ENCODE measurements at places on chromosomes 3 and 15.

GRCh38 chr15:62637574-62637897, 405.0 kb upstream of the TPM1 start:
- DNase-seq: no peak

GRCh38 chr3:45803252-45803935, 7.1 kb upstream of the SLC6A20 start:
- no peak for DNase-seq

DNA sequence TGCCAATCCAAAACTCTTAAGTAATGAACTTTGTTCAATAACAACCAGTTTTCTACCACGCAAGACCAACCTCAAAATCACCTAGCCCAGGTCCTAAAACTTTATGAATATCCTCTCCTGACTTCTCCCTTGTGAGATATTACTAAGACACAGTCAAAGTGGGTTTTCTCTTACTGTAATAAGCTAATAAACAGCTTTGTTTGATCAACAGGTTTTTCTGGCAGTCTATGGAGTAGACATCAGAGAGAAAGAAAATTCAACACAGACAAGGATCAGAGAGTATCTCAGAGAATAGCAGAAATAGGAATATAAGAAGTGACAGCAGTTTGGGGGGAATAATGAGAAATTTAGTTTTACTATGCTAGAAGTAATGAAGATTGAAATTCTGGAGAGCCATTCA, 79.6 kb downstream of the NR2E3 start:
- DNase-seq: no peak

DNA sequence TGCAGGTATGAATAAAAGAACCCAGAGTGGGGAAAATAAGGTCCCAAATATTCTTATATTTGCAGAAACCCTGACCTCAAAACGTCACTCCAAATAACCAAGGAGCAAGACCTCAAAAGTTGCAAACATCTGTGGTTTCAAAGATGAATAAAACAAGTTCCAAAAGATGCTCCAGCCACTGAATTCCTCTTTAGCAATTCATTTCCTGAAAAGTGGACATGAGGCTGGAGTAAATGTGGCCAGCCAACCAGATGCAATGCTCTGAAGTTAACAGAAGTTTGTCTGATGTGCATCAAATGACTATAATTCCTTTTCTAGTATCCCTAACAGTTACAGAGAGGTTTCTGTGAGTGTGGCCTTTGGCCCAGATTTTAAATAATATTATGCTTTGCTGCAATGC, 71.2 kb upstream of the WNT5A start:
- no peak for DNase-seq

- DNase-seq: no peak
Observed at GRCh38 chr3:63863150-63864007, at the start of the genes ATXN7 and THOC7. TSS of gene ATXN7 (plus strand) at chr3:63863867. CDS start at chr3:63912599, 48,732 bp downstream. TSS of gene THOC7 (minus strand) at chr3:63863805. CDS start at chr3:63863790, 15 bp downstream.

GRCh38 chr15:62989366-62990055, 53.0 kb upstream of the TPM1 start:
- DNase-seq: no peak

DNA sequence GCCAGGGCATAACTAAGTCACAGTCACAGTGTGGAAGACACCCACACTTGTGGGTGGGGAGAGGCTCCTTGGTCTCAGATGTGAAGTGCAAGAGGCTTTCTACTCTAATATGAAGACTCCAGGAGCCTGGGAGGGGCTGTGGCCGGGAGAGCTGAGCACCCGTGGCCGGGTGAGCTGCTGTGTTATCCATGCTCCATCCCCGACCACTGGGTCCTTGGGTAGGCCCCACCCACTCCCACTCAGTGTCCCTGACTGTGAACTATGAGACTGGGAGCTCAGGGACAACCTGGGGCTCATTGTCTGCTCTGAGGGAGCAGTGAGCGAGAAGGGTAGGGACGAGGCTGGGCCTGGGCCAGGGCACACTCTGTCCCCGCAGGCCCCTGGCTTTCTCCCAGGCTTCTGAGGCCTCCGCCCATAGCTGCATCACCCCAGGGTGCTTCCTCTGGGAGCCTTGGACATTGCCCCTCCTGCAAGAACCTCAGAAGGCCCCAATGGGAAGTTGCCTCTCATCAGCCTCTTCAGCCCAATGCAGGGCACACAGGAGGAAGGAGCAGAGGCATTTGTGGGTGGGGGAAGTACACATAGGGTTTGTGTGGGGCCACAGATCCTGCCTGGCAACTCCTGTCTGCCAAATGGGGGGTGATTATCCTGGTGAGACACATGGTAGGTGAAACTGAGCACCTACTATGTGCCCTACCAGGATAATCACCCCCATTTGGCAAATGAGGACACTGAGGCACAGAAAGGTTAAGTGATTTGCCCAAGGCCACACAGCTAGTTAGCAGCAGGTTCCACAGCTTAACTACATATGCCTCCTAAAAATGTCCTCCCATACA, 2.4 kb downstream of the ANPEP start:
- DNase-seq: no peak

DNA sequence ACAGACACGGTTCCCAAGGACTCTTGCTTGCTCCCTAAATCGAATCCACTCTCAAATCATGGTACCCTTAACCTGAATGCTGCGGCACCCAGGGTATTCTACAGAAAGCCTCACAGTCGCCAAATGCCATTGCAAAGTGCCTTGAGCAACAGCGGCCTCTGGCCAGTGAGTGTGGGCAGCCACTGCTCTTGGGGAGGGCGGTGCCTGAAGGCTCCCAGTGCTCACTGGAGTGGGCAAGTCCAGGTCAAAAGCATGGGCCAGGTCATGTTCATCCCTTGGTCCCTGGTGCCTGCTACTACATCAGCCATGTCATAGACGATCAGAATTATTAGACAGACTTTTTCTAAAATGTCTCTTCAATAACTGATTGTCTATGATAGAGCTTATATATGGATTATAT, 82.5 kb downstream of the ADAMTS17 start:
- DNase-seq: no peak

- no peak for DNase-seq
Observed at GRCh38 chr3:40847551-40847992, 322.8 kb downstream of the ZNF621 start.

DNA sequence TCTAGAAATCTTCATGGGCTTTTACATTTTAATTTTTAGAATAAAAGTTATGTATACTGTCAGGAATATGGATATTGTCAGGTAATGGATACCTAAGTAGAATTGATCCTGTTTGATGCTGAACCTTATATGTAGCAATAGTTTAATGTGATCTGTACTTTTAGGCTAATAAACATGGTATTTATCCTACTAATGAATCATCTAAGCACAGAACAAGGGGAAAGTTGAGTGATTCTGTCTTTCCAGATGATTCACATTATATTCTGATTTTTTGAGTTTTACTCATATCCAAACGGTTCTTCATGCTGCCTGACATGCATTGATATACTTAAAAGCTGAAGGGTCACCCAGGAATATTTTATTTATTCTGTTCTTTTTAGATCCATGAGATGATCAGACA, 34.5 kb downstream of the FANCI start:
- no peak for DNase-seq

DNA sequence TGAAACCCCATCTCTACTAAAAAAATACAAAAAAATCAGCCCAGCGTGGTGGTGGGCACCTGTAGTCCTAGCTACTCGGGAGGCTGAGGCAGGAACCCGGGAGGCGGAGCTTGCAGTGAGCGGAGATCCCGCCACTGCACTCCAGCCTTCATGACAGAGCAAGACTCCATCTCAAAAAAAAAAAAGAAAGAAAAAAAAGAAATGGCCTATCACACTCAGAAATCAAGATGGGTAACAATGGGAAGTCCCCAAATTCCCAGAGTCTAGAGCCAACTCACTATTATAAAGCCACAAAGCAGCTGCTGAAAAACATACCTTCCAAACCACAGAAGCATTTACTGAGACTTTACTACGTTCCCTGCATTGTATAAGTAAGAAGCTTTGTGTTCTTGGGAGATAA, 7.5 kb downstream of the HDGFL3 start:
- DNase-seq: no peak

DNA sequence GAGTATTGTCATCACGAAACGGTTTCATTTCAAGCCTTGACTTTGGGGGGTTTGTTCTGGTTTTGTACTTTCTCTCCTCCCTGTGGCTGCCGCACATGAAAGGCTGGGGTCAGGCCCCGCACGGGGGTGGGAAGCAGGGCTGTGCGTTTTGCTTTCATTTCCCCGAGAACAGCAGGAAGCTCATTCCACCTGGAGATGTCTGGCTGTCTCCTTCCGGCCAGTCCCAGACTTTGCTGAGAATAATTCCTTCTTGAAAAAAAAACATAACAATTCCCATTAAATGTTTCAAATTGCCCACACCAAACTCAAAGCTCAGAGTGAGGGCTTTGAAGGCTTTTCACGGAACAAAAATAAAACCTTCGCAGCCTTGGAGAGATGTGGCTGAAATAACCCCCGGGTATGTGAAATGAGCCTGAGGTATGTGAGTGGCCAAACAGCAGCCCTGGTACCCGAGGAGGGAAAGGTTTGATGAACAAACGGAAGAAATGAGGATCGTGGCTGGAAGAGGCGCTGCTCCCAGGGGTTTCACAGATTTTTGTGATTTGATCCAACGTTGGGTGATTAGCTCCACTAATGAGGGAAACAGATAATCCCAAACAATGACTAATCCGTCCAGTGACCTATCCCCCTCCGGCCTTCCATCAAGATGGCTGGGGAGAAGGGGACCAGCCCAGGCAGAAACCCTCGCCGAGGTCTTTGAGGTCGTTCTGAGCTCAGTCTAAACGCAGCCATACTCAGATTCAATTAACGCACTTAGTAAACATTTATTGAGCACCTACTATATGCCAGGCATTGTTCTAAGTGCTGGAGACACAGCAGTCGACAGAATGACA, 126.9 kb upstream of the MEF2A start:
- no peak for DNase-seq

DNA sequence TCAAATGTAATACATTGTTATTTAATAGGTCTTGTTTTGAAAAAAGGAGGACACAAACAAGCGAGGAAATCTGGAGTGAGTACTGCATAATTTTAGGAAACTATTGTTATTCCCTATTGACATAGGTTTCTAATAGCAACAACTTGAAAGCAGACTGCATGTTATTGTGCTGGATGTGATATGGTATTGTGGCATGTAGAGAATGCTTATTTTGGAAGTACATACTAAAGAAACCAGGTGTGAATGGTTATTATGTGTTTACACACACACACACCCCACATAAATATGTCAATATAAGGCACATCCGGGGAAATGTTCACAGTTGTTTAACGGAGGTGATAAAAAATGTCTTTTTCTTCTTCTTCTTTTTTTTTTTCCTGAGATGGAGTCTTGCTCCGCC, 5.9 kb upstream of the MORF4L1 start:
- no peak for DNase-seq

GRCh38 chr15:80834906-80835305, 55.7 kb downstream of the CEMIP start:
- DNase-seq: no peak

DNA sequence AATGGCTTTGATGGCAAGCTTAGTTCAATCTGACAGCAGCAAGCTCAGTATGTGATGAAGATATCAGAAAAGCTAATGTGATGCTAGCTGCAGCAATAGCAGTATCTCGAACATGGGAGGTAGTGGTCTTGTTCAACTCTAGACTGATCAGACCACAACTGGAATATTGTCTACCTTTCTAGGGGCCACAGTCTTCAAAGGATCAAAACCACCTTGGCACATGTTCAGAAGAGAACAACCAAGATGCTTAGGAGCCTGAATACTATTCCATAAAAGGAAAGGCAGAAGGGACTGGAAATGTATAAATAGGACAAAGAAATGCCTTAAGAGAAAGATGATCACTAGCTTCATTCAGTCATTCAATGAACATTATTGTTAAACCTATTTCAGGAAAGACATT, 2.3 kb downstream of the C3orf70 start:
- DNase-seq: no peak

GRCh38 chr15:77528968-77529319, 103.8 kb downstream of the LINGO1 start:
- no peak for DNase-seq

DNA sequence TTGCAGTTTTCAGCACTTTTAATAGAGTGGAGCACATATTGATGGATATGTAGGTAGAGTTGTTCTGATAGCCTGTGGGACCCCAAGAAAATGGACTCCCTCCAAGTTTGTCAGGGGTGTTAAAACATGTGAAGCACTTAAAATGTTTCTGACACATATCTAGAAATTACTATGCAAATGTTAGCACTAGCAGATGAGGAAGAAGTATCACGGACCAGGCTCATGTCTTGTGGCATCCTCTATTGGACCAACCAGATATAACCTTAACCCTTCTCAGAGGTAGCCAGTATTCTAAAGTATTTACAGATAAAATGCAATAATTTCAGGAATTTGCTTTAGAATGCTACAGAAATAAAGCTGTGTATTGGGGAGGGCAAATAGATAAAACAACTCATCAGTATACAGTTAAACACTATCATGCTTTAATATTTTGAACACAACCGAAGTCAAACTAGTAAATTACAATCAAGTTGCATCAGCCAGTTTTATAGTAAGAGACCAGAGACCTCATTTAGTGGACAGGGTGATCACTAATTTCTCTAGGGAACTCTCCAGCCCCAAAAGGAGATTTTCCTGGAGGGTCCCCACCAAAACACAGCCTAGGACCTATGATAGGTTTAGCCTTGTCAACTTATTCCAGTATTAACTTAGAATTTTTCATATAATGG, 57.2 kb upstream of the FBN1 start:
- no peak for DNase-seq
